ENCODE measurements at places on chromosomes 2 and 18.

- DNase-seq: no peak
Observed at GRCh38 chr2:212237350-212238095, 301.1 kb downstream of the ERBB4 start.

DNA sequence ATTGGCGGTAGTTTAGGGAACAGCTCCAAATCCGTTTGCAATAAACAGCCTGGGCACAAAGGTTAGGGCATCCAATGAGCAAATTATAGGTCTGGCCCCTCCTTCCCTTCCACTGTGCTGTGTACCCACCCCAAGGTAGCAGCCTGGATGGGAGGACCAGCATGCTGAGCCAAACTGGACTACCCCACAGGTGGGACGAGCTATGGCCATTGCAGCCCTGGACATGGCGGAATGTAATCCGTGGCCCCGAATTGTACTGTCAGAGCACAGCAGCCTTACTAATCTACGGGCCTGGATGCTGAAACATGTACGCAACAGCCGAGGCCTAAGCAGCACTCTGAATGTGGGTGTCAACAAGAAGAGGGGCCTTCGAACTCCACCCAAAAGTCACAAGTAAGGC, 6.7 kb downstream of the AGBL5 start:
- DNase-seq: no peak

DNA sequence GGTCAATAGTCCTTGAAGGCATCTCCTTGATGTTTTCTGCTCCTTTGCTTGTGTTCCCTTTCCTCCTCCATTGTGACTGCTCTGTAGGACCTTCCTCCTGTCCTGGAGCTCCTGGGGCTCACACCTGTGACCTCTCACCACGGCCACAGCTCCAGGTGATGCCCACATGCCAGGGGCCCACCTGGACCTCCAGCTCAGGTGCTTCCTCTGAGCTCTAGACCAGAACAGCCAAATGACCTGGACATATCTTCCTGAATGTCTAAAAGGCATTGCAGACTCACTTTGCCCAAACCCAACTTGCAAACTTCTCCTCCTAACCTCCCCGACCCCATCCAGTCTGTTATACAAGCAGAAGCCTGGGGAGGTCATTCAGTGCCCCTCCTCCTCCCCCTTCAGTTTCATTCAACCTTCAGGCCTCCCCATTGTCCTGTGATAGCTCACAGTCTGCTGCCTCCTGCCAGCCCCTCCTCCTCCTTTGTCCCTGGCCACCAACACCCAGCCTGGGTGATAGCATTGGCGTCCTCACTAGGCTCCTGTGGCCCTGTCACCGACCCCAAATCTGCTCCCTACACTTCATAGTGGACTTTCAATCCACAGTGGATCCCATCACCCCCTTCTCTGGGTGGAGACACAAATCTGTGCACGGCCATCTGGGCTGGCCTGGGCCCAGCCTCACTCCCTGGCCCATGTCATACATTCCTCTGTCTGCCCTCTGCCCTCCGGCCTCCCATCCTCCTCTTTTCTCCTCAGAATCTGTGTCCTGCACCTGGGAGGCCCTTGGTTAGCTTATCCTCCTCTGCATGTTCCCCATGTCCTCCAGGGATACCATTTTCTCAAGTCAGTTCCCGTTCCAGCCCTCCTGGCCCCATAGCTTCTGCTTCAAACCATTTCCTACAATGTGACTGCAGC, 310.4 kb upstream of the HDAC4 start:
- DNase-seq: no peak

DNA sequence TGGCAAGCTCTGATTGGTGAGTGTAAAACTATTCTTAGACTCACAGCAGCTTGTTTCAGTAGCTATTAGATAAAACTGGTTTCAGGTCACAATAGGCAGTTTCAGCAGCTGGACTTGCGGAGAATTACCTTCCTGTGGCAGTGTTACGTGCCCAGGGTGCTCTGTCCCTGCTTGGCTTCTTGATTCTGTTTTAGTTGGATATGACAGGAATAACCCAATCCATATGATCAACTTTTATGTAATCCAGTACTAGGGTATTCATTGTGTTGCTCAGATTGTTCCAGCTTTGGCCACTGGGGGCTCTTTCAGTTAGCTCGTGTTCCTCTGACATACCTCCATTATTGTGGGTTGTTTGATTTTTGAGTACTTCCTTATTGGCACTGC, 43.1 kb downstream of the INPP4A start:
- peak; percentile 56 for DNase-seq

GRCh38 chr2:204145263-204145751, 208.7 kb downstream of the ICOS start:
- peak; percentile 82 for DNase-seq

GRCh38 chr2:222479859-222480258, 55.5 kb downstream of the SGPP2 start:
- DNase-seq: no peak

DNA sequence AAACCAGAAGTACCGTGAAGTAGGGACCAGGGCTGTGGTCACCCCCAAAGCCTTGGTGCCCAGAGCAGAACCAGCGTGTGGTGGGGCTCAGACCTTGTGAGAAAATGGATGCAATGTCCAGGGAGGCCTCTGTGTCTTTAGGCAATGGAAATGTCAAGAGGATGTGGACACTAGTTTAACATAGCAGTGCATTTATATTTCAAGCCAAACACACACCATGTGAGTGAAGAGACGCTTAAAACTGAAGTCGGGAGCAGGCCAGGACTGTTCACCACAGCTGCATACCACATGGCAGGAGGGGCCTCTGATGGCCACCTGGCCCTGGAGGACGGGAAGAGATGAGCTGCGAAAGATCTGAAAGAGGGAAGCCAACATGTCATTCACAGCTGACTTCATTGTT, 87.3 kb upstream of the LDLRAD4 start:
- DNase-seq: no peak

- DNase-seq: no peak
Observed at GRCh38 chr18:30992231-30992630, 50.3 kb downstream of the DSC3 start.

DNA sequence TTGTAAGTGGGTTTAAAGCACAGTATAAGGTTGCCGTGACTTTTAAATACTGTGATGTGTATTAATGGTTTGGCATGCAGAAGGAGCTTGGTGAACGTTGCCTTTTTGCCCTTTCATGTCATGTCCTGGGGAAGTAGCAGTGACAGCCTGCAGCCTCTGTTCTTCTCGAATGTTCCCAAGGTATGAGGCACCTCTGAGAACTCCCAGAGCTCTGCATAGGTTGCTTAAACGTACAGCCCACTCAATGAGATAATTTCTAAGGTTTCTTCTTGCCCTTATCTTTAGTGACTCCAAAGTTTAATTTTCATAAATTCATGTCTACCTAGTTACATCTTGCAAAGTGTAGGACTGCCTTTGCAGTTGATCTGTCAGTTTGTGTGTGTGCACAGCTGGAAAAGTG, 36.7 kb downstream of the PARD3B start:
- DNase-seq: no peak

DNA sequence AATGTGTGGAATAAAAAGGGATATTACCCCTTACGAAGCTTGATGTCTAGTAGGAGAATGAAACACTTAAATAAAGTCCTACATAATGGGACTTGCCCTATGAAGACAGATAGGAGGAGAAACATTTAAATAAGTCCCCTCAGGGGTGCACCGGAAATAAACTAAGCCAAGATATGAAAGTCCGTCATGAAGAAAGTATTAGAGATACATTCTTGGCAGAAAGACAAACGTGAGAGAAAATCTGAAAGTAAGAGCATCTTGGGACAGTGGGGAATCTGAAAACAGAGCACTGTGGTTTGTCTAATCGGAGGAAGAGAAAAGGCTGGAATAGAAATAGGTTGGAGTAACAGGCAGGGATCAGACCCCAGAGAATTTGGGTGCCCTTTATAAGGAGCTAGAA, 516.9 kb upstream of the DSEL start:
- DNase-seq: no peak

GRCh38 chr2:16393500-16394071, 272.0 kb downstream of the CYRIA start:
- no peak for DNase-seq

DNA sequence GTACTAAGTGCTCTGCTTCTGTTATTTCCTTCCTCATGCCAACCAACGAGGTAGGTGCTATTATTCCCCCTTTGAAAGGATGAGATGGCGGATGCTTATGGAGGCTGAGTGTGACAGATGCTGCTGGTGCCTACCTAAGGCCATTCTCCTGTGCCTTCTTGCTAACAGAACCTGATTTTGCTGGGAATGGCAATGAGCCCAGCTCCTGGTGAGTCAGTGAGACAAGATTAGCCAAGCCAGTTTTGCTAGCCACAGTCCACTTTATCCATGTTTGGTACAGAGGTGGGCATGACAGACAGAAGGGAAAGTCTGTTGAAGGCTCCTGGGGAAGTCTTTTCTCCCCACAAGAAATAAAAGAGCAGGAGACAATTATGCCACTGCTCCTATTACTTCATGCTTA, 43.7 kb upstream of the TMEM163 start:
- DNase-seq: no peak

DNA sequence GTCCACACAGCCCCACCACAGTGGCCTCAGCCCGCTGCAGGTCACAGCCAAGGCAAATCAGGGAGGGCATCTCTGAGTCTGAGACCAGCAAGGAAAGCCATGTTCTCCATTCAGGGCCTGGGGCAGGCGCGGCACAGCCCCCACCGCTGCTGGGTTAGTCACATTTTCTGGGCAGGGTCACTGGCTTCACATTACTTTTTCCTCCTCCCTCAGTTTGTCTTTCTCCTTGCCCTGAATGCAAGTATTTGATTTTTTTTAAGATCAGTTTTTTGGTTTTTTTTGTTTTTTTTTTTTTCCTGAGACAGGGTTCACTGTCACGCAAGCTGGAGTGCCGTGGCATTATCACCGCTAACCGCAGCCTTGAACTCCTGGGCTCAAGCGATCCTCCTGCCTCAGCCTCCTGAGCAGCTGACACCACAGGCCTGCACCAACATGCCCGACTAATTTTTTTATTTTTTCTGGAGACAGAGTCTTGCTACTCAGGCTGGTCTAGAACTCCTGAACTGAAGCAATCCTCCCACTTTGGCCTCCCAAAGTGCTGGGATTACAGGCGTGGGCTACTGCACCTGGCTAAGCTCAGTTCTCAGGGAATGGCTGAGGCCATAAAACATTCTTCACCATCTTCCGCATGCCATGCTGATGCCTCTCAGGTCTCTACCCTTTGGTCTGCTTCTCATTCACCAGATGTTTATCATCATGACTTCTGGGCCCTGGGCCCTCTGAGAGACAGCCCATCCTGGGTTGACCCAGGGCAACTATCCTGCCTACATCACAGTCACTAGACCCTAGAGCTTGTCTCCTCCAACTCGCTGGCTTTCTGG, 628 bp upstream of the CAPG start:
- DNase-seq: no peak

GRCh38 chr18:46031741-46032140, 40.3 kb downstream of the PSTPIP2 start:
- DNase-seq: no peak

DNA sequence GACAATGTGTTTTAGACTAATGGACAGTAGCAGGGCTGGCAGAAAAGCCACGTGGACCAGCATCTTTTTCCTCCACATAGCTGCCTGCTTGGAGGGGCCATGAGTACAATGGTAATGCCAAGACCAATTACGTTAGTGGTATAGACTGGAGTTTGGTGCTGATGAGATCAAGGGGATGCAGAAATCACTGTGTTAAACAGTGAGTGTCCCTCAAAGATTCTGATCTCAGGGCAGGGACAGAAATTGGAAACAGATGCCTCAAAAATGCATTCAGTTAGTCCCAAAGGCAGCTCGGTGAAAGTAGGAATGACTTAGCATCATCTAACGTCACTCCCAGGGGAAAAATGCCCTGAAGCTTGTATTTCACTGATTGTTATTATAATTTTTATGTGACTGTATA, 72.4 kb downstream of the SLC16A14 start:
- no peak for DNase-seq

GRCh38 chr2:20596193-20596972, 54.5 kb downstream of the HS1BP3 start:
- DNase-seq: no peak

GRCh38 chr2:17951563-17951962, 73.1 kb downstream of the KCNS3 start:
- no peak for DNase-seq

DNA sequence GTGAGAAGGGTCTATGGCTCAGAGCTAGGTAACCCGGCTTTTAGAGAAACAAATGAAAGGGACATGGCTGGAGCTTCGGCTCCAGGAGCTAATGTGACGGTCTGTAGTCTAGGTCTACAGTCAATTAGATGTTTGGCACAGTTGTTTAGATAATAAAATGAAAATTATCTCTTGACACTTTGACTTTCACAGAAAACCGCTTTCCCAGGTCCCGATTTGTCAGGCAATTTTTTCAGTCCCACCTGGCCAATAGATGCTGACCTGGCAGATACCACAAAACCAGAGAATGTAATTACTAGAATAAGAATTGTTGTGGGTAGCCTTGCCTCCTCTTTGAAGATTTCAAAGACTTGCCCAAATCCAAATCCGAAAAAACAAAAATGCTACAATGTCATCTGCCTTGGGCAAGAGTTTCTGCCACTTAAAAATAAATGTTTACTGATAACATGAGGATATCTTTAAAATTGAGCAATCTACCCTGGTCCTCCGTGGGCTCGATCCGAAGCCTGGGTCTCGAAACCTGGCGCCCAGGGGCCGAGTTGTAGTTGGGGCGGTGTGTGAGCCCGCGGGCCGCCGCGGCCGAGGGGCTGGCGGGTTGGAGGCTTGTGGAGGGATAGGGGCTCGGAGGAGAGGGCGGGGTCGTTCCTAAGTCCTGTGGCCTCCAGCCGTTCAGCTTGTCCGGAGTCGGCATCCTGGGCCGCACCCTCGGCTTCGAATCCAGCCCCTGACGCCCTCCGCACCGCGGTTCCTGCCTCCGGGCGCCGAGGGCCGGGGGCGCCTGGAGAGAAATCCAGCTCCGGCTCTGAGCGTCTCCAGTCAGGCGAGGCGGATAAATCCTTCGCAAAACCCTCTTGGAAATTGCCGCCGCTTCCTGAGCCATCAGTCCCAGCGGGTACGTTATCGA, 2.3 kb downstream of the EMX1 start:
- no peak for DNase-seq

- no peak for DNase-seq
Observed at GRCh38 chr18:10398571-10398970, 55.9 kb upstream of the APCDD1 start.

DNA sequence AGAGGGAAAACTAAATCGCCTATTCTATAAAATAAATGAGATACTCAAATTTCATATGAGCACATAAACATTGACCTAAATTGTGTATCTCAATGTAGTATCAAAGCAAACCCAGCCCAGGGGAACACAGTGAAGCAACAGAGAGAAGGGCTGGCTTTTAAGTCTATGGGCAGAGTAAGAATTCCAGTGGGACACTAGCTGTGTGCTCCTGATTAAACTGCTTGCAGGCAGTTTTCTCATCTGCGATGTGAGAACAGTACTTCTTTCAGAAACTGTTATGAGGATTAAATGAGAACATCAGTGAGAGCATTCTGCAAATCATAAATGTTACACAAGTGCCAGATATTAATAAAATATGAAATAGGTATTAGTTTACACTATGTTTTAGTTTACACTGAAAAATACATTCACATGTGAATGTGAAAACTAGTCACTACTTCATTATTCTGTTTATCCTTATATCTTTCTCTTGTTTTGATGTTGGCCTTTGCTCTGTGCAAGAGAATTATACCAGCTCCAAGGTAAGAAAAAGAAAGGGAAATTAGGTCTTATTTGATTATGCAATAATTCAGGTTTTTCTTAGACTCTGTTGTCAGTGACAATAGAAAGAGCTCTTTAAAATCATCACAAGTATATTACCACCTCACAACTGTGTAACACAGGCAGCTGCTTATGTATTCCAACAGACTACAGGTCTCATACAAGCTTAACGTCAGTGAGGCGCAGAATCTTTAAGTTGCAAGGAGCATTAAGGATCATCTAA, 47.5 kb downstream of the GAREM1 start:
- no peak for DNase-seq
